ENCODE measurements at places on chromosomes 1 and 21.

- H3K36me3 ChIP-seq, result no peaks in the 10 kb centered on the region
- no peak for DNase-seq
- no peak overlapping the region for H3K4me3 ChIP-seq
- no peak overlapping the region for H3K27ac ChIP-seq
Observed at GRCh38 chr1:227907439-227908015, 40.2 kb downstream of the WNT9A start.

GRCh38 chr1:166738873-166739272 lies 100.4 kb upstream of the POGK start:
- no peak for DNase-seq
- peaks cover 5% of the 10 kb centered on the region for H3K27me3 ChIP-seq
- no peak overlapping the region for H3K4me3 ChIP-seq
- H3K27ac ChIP-seq, result no peak overlapping the region

- H3K27me3 ChIP-seq, result no peaks in the 10 kb centered on the region
- no peaks in the 10 kb centered on the region for H3K4me1 ChIP-seq
- no peak overlapping the region for H3K27ac ChIP-seq
- peaks cover 29% of the 10 kb centered on the region for H3K36me3 ChIP-seq
- DNase-seq, result no peak
Observed at GRCh38 chr1:37875833-37876232, 16.4 kb upstream of the MTF1 start.

DNA sequence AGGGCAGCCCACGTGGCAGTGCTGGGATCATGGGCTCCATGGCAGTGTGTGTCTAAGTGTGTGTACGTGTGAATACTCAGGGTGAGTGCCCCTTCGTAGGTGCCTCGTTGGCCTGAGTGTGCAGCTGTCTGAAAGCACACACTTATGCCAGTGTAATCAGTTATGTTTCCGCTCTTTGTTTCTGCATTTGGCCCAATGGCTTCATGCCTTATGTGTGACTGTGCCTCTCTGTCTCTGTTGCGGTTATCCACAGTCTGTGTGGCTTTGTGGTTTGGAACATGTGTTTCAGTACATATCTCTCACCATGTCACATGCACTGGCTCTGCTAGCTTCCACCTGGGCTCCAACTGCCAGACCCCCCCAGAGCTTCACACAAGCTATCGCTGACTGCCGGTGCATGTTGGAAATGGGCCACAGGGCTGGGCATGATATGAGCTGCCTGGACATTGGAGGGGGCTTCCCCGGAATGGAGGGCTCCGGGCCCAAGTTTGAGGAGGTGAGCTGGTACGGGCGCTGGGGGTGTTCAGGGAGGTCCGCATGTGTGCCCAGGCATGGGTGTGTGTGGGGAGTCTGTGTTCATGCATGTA lies 70.3 kb upstream of the TINAGL1 start:
- peak overlapping the region; percentile 13 for H3K27ac ChIP-seq
- no peaks in the 10 kb centered on the region for H3K36me3 ChIP-seq
- H3K4me3 ChIP-seq, result no peak overlapping the region
- H3K4me1 ChIP-seq, result peaks cover 17% of the 10 kb centered on the region
- peak; percentile 18 for DNase-seq

- H3K27ac ChIP-seq, result no peak overlapping the region
- DNase-seq, result no peak
- peaks cover 11% of the 10 kb centered on the region for H3K27me3 ChIP-seq
- no peaks in the 10 kb centered on the region for H3K4me1 ChIP-seq
Observed at GRCh38 chr1:19672237-19672636, 7.6 kb downstream of the HTR6 start.

DNA sequence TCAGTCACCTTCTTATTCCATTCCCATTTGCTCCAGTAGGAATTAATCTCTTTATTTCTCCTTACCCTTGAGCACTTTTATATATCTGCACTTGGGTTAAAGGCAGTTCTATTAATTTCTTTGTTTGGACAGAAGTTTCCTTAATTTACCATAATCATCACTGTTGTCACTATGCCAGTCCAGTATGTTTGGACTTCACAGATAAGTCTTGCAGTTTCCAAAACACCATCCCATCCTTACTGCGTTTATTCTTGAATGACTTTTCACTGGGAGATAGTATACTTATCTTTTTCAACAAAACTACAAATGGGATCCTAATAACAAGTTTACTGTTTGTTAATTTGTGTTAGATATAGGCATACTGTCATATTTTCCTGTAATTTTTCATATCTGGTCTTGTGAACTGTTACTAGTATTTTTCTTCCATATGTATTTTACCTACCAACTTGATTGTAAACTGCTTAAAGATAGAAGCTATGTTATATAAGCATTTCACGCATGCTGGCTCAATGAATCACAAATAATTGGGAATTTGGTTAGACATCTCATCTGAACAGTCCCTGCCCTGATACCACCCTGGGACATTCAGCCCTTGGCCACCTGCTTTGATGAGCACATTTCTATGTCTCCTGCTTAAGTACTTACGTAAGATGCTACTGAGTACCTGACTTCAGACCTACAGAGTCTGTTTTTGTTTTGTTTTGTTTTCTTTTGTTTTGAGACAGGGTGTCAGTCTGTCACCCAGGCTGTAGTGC lies 78.2 kb downstream of the OLFML2B start:
- no peaks in the 10 kb centered on the region for H3K4me1 ChIP-seq
- no peak for DNase-seq
- no peaks in the 10 kb centered on the region for H3K27me3 ChIP-seq
- H3K36me3 ChIP-seq, result peaks cover 33% of the 10 kb centered on the region
- no peak overlapping the region for H3K4me3 ChIP-seq
- no peak overlapping the region for H3K27ac ChIP-seq

DNA sequence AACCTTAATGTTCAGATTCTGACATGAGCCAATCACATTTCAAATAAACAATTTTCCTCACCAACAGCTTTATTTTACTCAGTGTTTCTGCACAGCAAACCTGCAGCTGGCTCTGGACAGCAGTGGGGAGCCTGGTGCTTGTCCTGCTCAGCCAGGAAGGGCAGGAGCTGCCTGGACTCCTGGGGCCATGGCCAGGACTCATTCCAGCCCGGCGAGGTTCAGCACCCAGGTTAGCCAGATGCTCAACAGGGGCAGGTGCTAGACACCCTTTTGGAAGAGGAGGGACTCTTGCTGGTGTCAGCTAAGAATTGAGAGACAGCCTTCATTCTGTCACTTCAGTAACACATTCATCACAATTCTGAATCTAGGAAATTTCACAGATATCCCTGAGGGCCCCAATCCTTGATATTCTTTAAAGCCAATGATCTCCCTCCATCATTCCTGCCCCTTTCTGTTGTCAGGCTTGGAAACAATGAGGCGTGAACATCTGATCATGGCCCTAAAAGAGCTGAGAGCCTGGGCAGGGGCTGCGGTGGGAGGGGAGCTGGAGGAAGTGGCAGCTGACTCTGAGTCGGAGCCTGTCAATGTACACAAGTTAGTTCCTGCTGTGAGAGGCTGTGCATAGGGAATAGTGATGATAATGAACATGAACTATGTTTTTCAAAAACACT lies 251.3 kb downstream of the SDCCAG8 start:
- no peak overlapping the region for H3K4me3 ChIP-seq
- no peak for DNase-seq
- H3K4me1 ChIP-seq, result peaks cover 35% of the 10 kb centered on the region
- H3K36me3 ChIP-seq, result peaks cover 32% of the 10 kb centered on the region
- H3K27ac ChIP-seq, result no peak overlapping the region
- no peaks in the 10 kb centered on the region for H3K27me3 ChIP-seq

- no peaks in the 10 kb centered on the region for H3K36me3 ChIP-seq
- H3K4me3 ChIP-seq, result no peak overlapping the region
- peaks cover 2% of the 10 kb centered on the region for H3K27me3 ChIP-seq
- H3K4me1 ChIP-seq, result no peaks in the 10 kb centered on the region
Observed at GRCh38 chr1:239954836-239955235, 136.8 kb upstream of the FMN2 start.

DNA sequence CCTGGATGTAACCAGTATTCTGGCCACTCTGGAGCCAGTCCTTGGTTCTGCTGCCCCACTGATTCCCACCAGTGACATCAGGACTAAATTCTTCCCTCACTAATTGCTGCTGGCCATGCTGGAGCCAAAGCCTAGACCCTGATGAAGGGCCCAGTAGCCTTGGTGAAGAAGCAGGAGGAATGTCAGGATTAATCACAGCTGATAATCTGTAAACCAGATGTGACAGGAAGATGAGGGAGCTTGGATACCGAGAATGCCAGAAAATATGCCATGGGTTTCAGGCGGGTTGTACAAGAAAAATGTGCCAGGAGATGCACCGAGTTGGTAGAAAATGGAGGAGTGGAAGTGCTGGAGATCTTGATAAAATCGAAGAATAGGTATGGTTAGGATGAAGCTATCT lies 119.0 kb upstream of the PPP2R5A start:
- H3K4me1 ChIP-seq, result peaks cover 18% of the 10 kb centered on the region
- no peaks in the 10 kb centered on the region for H3K36me3 ChIP-seq
- H3K27ac ChIP-seq, result no peak overlapping the region

DNA sequence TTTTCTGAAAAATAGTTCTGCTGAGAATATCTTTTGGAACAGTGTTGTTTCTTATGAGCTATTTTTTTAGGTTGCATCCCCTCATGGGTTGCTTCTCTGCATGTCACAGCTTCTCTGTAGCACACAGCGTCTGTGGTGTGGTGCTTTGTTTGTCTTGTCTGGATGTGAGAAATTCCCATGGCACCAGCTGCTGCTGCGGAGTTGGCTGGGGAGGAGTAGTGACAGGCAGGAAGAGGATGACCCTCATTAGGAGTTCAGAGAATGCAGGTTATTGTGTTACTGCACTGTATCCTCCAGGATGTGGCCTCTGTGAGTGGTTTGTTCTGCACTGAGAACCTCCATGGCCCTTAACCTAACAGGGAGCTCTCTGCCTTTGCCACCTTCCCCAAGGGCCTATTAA lies 64.8 kb downstream of the TSEN15 start:
- H3K4me1 ChIP-seq, result no peaks in the 10 kb centered on the region
- no peaks in the 10 kb centered on the region for H3K36me3 ChIP-seq
- H3K4me3 ChIP-seq, result no peak overlapping the region

- peaks cover 1% of the 10 kb centered on the region for H3K4me1 ChIP-seq
- H3K4me3 ChIP-seq, result no peak overlapping the region
- H3K27me3 ChIP-seq, result peaks cover 2% of the 10 kb centered on the region
- H3K36me3 ChIP-seq, result no peaks in the 10 kb centered on the region
- H3K27ac ChIP-seq, result no peak overlapping the region
Observed at GRCh38 chr1:204314171-204314892, 45.4 kb downstream of the PLEKHA6 start.

- no peak overlapping the region for H3K4me3 ChIP-seq
- H3K27me3 ChIP-seq, result no peaks in the 10 kb centered on the region
- H3K4me1 ChIP-seq, result no peaks in the 10 kb centered on the region
Observed at GRCh38 chr1:44499306-44499705, 94.3 kb downstream of the RNF220 start.

DNA sequence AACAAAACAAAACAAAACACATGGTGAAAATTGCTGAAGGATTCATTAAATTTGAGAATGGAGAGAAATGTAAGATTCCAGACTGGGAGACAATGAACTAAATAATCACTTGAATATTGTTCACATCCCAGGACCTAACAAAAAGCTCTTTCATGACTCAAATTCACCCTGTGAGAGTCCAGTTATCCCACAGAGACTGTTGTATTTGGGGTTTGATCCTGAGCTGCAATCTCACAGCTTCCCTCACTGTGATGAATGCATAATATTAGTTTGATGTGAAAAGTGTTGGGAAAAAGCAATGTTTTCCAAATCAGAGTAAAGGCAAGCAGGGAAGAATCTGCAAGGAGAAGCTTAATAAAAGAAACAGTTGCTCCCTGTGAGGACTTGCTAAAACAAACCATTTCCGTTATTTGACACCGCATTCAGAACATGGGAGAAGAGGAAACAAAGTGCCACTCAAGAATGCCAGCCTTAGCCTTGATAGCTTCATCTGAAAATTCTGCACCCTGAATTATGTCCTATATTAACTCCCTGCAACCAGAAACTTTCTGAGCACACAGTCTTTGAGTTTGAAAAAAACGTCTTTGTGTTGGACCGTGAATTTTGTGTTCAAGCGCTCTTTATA lies 208.8 kb downstream of the DAB1 start:
- no peak for DNase-seq
- no peaks in the 10 kb centered on the region for H3K27me3 ChIP-seq
- no peak overlapping the region for H3K4me3 ChIP-seq
- H3K27ac ChIP-seq, result no peak overlapping the region
- no peaks in the 10 kb centered on the region for H3K36me3 ChIP-seq

GRCh38 chr1:207711285-207711684 lies 40.6 kb upstream of the CD46 start:
- H3K27ac ChIP-seq, result no peak overlapping the region
- no peaks in the 10 kb centered on the region for H3K27me3 ChIP-seq
- DNase-seq, result no peak
- no peaks in the 10 kb centered on the region for H3K36me3 ChIP-seq
- H3K4me1 ChIP-seq, result no peaks in the 10 kb centered on the region

DNA sequence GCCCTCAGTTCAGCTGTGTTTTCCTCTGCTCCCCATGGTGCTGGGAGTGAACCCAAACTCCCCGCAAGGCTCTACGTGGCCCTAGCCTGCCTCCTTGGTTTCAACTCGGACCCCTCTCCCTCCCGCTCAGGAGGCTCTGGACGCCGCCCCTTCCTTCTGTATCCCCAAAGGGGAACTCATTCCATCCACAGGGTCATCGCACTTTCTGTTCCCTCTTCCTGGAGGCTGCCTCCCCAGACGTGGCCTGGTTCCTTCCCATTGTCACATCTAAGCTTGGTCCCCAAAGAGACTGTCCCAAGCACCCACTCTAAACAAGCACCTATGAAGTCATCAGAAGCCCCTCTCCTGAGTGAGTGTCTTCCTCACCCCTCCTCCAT lies 10.9 kb downstream of the KCNAB2 start:
- peaks cover 8% of the 10 kb centered on the region for H3K4me1 ChIP-seq
- H3K27me3 ChIP-seq, result no peaks in the 10 kb centered on the region
- H3K27ac ChIP-seq, result peak overlapping the region; percentile 36
- DNase-seq, result no peak
- no peak overlapping the region for H3K4me3 ChIP-seq

- peak; percentile 64 for DNase-seq
- H3K27ac ChIP-seq, result peak within 1 kb of the TSS; percentile 99
- H3K4me3 ChIP-seq, result peak within 1 kb of the TSS; percentile 68
- peaks cover 7% of the 10 kb centered on the region for H3K27me3 ChIP-seq
Observed at GRCh38 chr1:153565529-153566374, at the start of gene S100A2. Gene S100A2, minus strand, starts transcription at chr1:153565844. Its CDS starts 1,967 bp downstream, at chr1:153563877.

DNA sequence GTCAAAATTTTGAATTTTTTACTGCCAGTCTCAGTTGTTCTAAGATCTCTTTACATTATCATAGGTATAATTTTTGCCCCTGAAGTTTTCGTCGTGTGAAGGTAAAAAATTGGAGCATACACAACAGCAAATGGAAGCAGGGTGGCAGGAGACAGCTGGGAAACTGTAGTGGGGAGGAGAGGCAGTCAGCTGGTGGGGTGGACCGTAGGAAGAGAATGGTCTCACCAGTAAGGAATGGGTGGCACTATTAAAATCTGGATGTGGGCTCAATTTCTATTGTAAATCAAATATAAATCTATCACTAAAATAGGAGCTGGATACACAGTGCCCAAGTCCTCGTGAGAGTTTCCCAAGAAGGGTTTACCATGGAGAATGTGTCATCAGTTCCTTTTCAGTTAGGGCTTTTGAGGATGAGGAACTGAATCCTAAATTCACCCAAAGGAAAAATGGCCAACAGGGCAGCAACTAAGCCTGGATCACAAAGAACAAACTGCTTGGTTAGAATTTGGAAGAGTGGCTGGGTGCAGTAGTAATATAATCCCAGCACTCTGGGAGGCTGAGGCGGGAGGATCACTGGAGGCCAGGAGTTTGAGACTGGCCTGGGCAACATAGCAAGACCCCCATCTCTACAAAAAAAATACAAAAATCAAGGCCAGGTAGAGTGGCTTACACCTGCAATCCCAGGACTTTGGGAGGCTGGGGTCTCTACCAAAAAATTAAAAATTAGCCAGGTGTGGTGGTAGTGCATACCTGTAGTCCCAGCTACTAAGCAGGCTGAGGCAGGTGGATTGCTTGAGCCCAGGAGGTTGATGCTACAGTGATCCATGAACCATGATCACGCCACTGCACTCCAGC lies 10.5 kb upstream of the IRF2BP2 start:
- H3K36me3 ChIP-seq, result no peaks in the 10 kb centered on the region
- DNase-seq, result no peak
- peak overlapping the region; percentile 4 for H3K27ac ChIP-seq
- no peaks in the 10 kb centered on the region for H3K4me1 ChIP-seq
- peaks cover 2% of the 10 kb centered on the region for H3K27me3 ChIP-seq

All from activated naive CD8-positive, alpha-beta T cell treated with anti-CD3 and anti-CD28 coated beads, Interleukin-2, amount 50 U/mL, for 24 hours (primary cell).